ENCODE measurements at places on chromosomes 4 and X.

GRCh38 chrX:72351606-72352334 lies 46.1 kb upstream of the CITED1 start:
- DNase-seq = no peak

DNA sequence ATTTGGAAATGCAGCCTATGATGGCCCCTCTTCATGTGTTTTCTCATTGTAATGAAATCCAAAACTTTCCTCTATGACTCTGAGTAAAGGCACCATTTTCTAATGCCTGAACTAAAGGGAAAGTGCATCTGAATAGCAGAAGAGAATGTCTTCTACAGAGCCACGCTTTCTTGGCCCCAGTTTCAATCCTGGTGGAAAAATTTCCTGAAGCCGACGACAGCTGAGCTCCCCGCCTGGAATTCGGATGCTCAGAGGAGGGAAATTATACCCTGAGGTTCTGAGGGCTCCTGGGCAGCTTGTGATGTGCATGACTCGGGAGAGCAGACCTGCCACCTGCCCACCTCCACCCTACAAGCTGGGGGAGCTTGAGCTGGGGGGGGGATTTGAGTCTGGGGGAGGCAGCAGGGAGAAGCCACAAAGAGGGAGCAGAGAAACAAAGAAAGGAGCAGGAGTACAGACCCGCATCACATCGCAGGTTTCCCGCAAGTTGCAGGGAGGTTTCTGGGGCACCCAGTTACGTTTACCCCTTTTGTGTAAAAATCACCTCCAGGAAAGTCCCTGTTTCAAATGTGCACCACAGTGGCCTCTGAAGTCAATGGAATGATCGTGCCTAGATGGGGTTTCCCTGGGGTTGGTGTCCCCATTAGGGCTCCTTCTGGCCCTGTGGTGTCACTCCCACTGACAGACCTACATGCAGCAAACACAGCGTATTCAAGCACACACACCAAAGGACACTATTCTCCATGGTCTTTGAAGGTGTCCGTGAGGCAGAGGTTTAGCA lies 145.6 kb upstream of the RBPJ start:
- DNase-seq = no peak

DNA sequence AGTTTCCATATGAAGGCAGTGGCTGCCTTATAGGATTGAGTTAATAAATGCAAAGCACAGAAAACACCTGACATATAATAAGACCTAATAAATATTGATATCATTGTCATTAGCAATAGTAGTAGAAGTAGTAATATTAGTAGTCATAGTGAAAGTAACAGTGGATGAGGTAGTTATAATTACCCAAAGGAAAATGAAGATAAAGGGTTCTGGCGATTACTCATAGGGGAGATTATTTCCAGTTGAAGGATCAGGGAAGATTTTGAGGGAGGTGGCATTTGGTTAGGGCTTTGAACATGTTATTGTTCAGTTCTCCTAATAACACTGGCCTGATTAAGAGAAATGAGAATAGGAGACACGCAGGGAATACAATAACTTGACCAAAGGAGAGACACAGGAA lies 131.9 kb upstream of the GPRIN3 start:
- no peak for DNase-seq

DNA sequence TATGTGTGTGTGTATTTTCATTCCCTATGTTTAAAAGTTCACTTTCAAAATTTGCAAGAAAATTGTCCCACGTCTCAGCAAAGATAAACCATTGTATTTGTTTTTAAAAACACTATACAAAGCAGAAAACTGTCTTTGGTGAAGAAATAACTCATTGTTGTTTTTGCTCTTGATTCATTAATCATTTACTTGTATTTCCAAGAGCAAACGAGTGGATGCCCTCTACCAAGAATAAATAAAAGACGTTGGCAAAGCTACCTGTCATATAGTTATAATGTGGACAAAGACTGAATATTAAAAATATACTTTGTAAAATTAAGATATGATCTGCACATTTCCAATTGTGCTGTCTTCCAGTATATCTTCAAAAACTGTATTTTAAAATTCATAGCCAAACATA lies 210.9 kb upstream of the NDST3 start:
- DNase-seq = no peak

DNA sequence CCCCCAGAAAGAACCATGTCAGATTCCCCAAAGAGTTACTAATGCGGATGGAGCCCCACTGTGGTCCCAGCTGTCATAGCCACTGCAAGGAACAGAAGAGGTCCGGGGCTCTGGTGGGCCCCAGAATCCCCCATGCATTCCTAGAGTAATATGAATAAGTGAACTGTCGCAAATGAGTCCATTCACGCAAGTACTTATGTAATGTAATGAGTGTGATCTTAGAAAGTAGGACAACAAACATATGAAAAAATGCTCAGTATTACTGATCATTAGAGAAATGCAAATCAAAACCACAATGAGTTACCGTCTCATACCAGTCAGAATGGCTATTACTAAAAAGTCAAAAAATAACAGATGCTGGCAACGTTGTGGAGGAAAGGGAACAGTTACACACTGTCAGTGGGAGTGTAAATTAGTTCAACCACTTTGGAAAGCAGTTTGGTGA lies 141.5 kb upstream of the RBPJ start:
- DNase-seq = no peak

- DNase-seq = no peak
These were observed 39.9 kb downstream of the MSX1 start for GRCh38 chr4:4899202-4899925.

DNA sequence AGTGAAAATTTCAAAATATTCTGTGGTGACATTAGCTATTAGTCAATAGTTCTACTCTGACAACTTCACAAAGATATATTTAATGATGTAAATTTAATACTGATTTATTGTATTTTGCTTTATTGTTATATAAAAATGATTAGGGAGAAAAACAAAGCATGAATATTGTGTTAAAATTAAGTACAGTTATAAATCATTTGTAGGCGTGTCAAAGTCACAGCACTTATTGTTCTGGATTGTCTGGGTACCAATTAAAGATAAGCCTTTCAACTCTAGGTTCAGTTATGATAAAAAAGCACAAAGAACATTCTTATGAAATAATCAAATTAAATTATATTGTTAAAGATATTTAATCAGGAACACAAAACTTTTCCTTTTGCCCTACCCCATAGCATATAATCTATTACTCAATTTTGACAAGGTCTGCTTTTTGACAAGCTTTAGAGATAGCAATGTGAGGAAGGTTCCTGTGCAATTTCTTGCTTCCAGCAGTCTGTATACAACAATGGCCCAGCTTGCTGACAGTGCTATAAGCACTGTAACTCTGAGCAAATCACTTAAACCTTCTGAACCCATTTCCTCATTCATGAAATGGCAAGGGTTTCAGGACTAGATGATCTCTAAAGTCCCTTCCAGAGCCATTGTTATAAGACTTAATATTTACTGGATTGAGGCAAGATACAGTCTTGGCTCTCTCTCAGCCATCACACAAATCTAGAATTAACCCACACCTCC lies 910.3 kb upstream of the LCORL start:
- no peak for DNase-seq

DNA sequence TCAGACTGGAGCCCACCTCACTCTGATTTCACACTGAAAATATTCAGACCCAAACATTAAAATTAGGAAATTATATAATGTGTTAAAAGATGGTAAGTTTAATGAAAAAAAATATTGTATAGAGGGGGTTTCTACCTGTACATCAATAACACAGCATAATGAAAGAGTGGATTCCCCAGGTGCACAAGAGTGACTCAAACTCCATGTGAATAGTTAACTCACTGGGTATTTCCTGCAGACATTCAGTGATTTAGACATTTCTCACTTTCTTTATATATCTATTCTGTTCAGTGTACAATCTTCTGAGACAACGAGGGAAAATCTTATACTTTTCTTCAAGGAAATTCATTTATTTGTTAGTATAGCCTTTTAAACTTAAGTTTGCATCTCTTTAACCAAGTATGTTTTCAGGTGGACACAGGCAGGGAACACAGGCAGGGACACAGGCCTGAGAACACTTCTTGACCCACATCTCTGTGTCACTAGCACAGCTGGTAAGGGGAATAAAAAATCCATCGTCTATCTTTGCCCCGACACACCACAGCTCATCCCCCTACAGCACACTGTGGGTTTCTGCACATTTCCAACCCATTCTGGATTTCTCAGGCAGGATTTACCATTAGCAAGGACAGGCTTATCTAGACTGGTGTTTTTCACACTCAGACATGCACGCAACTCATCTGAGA lies 525.5 kb upstream of the BOD1L1 start:
- DNase-seq = no peak

DNA sequence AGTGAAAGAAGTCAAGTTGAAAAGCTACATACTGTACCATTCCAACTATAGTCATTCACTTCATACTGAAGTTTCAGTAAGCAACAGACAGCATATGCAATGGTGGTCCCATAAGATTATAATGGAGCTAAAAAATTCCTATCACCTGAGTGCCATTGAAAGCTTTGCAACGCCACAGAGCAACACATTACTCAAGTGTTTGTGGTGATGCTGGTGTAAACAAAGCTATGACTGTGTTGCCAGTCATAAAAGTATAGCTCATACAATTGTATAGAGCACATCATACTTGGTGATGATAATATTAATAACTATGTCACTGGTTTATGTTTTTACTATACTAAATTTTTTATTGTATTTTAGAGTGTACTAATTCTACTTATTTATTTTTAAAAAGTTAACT lies 78.9 kb downstream of the NAF1 start:
- no peak for DNase-seq

GRCh38 chrX:153885208-153885787 lies 675 bp downstream of the L1CAM start:
- no peak for DNase-seq

DNA sequence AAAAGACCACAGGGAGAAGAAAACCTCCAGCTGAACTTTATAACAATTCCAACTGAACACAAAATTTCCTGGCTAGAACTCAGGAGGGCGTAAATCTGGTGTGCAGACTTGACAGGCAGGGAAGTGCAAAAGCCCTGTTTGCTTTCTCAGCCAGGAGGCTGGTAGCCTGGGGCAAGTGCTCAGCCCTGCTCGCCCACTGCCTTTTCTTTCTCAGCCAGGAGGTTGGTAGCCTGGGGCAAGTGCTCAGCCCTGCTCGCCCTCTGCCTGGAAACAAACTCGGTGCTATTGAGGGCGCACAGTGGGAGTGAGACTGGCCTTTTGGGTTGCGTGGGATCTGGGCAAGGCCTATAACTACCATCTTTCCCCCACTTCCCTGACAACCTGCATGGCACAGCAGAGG lies 275.4 kb upstream of the MAOA start:
- DNase-seq = no peak

- no peak for DNase-seq
These were observed 25.8 kb downstream of the RTL9 start for GRCh38 chrX:110384490-110384889.

DNA sequence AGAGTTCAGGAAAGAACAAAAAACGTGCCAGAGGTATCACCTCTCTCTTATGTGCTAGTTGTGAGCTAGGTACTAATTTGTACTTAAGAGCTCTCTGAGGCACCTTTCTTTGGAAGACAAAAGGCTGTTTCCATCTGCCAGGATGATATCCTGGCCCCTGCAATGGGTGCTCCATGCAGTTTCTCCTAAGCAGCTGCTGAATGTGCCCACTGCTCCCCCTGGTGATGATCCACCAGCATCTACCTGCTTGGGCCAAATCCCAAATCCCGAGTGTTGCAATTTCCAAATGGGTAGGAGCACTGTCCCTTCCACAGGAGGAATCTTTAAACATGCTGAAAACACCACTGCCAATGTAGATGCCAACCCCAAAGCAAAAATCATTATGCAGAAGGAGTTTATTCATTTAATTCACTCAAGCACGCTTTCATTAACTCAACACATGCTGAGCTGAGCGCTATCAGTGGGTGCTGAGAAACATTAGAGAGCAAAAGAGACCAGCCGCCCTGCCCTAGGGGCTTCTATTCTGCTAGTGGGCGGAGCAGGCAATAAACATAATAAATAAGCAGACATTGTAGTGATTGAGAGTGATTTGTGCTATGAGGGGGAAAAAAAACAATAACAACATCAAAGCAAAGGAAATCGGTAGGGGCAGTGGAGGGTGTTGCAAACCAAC lies 69.6 kb upstream of the C4orf50 start:
- DNase-seq = no peak

- no peak for DNase-seq
These were observed 54.7 kb downstream of the TMEM131L start for GRCh38 chr4:153520801-153521329.

- no peak for DNase-seq
These were observed 70.7 kb downstream of the DOCK11 start for GRCh38 chrX:118566359-118566758.

DNA sequence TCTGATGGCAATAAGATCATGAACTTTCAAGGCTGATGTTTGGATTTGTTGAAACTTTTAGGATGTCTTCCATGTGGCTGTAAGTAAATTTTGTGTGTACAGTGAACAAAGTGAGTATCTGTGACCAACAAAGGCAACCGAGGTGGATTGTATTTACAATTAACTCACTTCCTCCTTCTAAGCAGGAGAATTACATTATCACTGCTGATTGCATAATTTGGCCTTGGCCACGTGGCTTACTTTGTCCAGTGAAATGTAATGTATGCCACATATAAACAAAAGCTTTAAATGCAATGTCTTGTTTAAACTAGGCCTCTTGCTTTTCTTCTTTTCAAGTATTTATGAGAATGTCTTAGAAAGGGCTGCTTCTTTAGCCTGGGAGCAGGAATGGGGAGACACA lies 66.3 kb upstream of the MAD2L1 start:
- DNase-seq = no peak

GRCh38 chr4:27835851-27836250 lies 975.2 kb downstream of the STIM2 start:
- no peak for DNase-seq

- no peak for DNase-seq
These were observed 36.7 kb upstream of the FBXW7 start for GRCh38 chr4:152572417-152573086.

GRCh38 chr4:7761720-7762119 lies 177.9 kb downstream of the AFAP1 start:
- no peak for DNase-seq

GRCh38 chr4:54391104-54391503 lies 162.0 kb downstream of the PDGFRA start:
- no peak for DNase-seq

DNA sequence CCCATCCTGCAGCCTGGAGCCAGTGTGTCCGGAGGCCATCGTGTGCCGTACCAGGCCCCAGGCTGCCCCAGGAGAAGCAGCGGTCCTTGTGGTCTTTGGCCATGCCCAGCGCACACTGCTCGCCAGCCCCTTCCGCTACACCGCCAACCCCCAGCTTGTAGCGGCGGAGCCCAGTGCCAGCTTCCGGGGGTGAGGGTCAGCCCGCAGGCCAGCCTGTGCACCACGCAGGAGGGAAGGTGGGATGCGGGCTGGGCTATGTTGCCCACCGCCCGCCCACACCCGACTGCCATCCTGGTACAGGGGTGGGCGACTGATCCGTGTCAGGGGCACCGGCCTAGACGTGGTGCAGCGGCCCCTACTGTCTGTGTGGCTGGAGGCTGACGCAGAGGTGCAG lies 7.6 kb upstream of the SRPK3 start:
- no peak for DNase-seq

- no peak for DNase-seq
These were observed 103.5 kb downstream of the IRF2 start for GRCh38 chr4:184370711-184371389.

GRCh38 chrX:115360220-115360781 lies 70.8 kb downstream of the LUZP4 start:
- DNase-seq = no peak

- DNase-seq = no peak
These were observed 514.0 kb upstream of the SMIM31 start for GRCh38 chr4:164239976-164240375.

Data from C1 segment of cervical spinal cord (tissue), 14 donors.